GM04504 (cell line): ENCODE measurements at places on chromosomes 5 and 9.

- no peak for DNase-seq
Observed at GRCh38 chr9:24351258-24351657, 194.4 kb downstream of the IZUMO3 start.

DNA sequence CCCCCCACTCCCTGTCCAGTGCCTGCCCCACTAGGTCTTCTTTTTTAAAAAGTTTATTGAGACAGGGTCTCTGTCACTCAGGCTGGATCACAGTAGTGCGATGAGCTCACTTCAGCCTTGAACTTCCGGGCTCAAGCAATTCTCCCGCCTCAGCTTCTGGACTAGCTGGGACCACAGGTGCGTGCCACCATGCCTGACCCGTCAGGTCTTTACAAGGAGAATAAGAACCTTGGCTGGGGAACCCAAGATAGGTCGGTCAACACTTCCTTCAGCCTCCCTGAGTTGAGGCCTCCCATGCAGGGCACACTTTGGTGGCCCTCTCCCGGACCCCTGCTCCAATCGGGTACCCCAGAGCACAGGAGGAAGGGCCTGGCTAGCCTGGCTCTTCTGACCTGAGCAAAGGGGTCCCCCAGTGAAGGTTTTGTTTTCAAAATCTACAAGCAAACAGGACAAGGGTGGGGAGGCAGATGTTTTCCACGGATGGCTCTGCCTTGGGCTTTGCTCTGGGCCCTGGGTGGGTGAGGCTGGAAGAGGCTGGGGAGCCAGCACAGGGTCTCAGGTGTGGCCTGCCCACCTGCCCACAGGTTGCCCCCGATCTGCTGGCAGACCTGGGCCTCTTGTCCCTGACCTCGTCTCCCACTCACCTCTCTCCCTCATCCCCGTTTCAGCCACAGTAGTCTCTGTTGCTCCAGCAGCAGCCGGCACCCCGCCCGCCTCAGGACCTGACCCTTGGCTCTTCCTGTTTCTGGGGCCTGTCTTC lies 108.7 kb upstream of the PHYKPL start:
- DNase-seq, result no peak

DNA sequence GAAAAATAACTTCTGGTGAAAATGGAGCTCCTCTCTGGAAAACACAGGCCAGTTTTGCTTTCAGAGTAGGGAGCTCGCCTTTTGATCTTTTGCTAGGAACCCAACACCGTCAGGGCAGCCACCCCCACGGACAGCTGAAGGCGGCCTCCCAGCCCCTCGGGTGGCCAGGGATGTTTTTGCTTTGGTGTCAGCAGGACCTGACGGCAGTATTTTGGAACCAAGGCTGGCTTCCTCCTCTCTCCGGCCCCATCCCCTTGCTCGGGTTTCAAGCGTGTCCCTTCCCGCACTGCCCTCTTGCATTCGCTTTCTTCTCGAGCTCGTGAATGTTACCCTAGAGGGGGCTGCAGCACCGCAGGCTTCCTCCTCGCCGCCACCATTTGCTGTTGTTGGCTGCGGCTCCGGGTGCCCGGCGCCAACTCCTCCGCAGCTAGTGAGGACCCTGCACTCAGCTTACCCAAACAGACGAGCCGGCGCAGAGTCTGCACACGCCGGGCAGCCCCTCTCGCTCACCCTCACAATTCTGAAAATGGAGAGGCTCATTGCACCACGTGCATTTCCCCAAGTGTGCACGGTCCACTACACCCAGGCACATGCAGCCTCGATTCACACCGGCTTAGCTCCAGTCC lies 35.5 kb upstream of the ADAMTSL1 start:
- DNase-seq, result no peak

DNA sequence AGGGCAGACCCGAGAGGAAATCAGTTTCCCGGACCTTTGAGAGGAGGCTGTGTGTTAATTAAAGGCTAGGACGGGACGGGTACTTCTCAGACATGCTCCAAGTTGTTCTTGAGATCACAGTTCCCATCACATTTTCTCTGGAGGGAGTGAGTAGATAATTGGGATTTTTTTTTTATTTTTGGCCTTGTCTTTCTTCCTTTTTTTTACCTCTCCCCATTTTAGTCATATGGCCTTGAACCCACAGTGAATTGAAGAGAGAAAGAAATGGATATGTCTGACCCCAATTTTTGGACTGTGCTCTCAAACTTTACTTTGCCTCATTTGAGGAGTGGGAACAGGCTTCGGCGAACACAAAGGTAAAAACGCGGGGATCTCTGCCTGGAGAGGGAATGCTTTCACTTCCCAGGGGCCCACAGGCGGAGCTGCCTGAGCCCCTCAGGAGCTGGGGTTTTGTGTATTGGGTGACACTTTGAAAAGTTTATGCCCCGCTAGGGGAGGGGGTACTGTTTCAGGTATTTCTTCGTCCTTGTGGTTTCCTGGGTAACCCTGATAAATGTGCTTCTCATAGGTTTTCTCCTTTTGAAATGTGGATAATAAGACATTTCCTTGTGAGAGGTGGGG lies 191.8 kb downstream of the CD180 start:
- DNase-seq, result no peak

GRCh38 chr9:126699401-126699881 lies 85.7 kb downstream of the LMX1B start:
- DNase-seq, result no peak

DNA sequence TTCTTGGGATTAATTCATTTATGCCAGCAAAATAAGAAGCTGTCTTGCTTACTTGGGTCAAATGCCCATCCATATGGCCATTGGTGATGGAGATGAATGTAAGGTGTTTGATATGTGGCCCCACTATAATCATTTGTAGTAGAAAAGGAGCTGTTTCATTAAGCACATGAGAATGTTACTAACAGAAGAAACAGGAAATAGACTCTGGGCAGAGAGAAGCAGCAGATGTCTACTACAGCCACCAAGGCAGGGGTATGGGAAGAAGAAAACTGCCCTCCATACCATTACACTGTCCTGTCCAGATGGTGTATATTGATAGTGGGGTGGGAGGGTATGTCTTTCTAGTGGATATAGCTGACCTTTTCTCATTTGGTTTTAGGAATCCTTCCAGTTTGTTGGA lies 386.6 kb upstream of the CLINT1 start:
- no peak for DNase-seq

GRCh38 chr5:10106806-10107205 lies 142.9 kb downstream of the ATPSCKMT start:
- DNase-seq, result peak; percentile 5

- DNase-seq, result no peak
Observed at GRCh38 chr5:1031306-1031959, 22.8 kb downstream of the NKD2 start.

- no peak for DNase-seq
Observed at GRCh38 chr9:28207657-28208056, 634.4 kb upstream of the C9orf72 start.

- no peak for DNase-seq
Observed at GRCh38 chr9:119195521-119195920, 173.7 kb downstream of the BRINP1 start.

- no peak for DNase-seq
Observed at GRCh38 chr5:95889076-95889475, 66.5 kb upstream of the GLRX start.

DNA sequence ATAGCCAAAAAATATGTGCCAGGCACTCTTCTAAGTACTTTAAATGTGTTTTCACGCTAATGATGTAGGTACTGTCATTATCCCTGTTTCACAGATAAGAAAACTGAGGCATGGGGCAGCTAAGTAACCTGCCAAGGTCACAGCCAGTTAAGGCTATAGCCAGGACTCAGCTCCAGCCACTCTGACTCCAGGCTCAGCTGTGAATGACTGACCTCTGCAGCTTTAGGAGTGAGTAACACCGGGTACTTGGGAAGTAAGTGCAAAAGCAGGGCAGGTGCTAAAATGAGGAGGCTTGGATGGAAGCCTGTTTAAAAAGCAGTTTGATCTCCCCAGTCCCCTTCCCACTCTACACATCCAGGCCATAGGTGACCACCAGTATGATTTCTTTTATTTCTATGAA lies 10.6 kb upstream of the SHC3 start:
- no peak for DNase-seq

GRCh38 chr5:102797322-102797884 lies 42.3 kb downstream of the PAM start:
- no peak for DNase-seq

DNA sequence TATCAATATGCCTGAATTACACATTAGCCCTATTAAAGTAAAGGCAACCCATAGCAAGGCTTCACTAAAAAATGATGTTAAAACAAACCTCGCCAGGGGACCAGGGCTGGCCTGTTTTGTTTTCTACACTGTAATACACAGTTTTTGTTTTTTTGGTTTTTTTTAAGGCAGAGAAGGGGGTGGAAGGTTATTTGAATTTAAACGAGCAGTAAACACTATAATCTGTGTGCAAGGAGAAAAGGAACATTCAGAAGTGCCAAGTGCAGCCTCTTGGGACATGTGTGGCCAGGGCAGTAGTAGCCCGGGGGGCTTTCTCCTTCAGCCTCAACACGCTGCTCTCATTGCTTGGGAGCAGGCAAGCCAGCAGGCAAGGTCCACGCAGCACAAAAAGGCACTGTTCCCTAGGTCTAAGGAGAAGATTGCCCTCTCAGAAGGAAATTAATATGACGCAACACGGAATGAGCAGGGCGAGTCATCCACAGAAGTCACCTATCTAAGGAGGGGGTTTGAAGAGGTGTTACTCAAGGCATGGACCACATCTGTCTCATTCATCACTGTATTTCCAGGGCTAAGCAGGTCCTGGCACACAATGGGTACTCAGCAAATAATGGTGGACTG lies 16.2 kb downstream of the SIL1 start:
- DNase-seq, result peak; percentile 38

- DNase-seq, result no peak
Observed at GRCh38 chr9:38071470-38072134, 2.6 kb upstream of the SHB start.

DNA sequence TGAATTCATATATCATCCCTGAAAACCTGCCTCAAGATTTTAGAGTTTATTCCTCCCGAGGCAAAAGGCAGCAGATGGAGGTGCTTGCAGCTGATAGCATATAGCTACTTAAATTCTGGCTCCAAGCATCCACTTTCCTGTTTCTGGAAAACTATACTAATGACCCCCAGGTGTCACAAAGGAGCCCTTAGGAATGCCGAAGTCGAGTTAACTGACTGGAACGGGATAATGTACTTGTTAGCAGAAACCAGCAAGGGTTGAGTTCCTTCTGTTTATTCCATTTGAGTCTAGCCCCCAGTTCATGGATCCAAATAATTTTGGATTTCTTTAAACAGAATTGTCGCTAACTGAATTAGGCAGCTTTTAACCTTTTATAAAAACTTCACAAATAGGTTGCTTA lies 44.5 kb downstream of the PTTG1 start:
- DNase-seq, result no peak

- DNase-seq, result no peak
Observed at GRCh38 chr5:59765446-59765845, 128.1 kb downstream of the PDE4D start.

DNA sequence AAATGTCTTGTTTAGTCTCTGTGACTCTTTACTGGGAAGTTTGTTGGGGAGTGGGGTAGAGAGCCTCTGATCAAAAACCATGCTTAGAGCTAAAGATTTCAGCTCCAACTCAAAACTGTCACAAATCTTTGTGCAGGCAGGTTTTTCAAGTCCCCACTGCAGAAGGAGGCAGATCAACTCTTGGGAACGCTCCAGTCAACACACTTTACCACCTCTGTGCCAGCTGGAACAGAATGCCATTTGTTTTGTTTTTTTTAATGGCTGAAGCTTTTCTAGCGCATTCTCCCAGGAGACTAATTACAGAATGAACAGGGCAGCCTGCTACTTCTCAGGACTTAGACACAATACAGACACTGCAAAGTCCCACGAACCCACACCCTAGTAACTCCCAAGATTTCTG lies 17.9 kb upstream of the LHX6 start:
- DNase-seq, result no peak

DNA sequence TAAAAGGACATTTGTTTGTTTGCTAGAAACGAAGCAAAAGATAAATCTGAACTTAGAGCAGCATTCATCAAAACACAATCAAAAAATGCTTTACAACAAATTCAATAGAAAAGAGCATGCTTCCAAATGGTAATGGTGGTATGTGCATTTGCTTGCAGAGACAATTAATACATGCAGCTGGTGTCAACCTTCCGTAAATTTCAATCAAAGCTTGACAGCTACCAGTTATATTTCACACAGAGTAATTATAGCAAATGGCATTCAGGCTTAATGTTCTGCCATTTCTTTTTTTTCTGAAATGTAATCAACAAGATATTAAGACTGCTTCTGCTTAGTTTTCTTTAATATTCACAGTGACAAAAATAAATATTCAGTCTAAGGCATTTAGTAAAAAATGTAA lies 90.6 kb downstream of the AUH start:
- no peak for DNase-seq

DNA sequence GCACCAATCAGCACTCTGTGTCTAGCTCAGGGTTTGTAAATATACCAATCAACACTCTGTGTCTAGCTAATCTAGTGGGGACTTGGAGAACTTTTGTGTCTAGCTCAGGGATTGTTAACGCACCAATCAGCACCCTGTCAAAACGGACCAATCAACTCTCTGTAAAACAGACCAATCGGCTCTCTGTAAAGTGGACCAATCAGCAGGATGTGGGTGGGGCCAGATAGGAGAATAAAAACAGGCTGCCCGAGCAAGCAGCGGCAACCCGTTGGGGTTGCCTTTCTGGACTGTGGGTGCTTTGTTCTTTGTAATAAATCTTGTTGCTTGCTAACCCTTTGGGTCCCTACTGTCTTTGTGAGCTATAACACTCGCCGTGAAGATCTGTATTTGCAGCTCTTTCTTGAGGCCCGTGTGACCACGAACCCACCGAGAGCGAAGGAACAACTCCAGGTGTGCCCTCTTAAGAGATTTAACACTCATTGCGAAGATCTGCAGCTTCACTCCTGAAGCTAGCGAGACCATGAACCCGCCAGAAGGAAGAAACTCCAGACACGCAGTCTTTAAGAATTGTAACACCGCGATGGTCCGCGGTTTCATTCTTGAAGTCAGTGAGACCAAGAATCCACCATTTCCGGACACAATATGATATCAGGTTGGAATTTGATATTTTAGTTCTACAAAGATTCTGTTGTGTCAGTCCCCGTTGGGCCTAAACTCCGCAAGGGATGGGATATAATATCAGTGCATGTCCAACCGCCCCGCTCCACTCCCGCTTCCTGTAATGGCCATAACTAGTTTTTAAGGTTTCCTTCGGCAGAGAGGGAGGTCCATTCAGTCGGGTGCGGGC lies 740 bp upstream of the TRMT10B start:
- DNase-seq, result no peak
